ENCODE measurements at places on chromosomes 16 and 17. TPM values are rescaled to one million over a fixed set of nuclear protein-coding genes. Genes with fewer than 3 reads are reported as not detected.

SULT1A2 gene
- total RNA-seq: not detected

DNA sequence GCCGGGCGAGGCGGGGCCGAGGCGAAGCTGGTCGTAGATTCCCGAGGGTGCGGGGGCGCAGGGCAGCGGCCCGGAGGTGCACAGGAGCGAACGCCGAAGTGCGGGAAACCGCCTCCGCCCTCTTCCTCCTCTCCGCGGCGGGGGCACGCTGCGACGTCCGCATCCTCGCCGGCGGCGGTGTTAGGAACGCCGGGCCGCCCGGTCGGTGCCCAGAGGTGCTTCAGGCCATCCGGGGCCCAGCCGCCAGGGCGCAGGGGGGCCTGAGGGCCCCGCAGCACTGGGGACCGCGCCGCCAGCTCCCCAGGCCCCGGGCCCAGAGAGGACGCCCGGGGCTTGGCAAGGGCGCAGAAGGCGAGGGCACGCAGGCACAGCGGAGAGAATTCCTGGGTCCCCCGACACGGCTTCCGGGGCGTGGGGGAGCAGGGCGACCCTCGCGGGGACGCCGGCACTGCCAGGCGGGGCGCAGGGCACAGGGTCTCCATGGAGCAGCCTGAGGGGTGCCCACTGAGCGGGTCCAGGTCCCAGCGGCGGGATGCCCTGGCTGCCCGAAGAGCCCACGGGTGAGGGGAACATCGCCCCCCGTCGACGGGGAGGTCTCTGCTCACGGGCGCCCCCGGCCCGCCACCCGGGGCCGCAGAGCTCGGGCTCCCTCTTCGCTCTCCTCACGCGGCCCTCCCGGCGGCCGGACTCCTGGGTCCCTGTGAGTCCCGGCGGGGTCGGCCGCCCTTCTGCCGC lies 576 bp downstream of the EPOP start:
- DNase-seq: no peak

ANKRD40CL gene
- not detected for total RNA-seq

GRCh38 chr17:42101513-42102292 lies 3.4 kb upstream of the ZNF385C start:
- DNase-seq: peak; percentile 81

ALOX12 gene
- not detected for total RNA-seq

DNA sequence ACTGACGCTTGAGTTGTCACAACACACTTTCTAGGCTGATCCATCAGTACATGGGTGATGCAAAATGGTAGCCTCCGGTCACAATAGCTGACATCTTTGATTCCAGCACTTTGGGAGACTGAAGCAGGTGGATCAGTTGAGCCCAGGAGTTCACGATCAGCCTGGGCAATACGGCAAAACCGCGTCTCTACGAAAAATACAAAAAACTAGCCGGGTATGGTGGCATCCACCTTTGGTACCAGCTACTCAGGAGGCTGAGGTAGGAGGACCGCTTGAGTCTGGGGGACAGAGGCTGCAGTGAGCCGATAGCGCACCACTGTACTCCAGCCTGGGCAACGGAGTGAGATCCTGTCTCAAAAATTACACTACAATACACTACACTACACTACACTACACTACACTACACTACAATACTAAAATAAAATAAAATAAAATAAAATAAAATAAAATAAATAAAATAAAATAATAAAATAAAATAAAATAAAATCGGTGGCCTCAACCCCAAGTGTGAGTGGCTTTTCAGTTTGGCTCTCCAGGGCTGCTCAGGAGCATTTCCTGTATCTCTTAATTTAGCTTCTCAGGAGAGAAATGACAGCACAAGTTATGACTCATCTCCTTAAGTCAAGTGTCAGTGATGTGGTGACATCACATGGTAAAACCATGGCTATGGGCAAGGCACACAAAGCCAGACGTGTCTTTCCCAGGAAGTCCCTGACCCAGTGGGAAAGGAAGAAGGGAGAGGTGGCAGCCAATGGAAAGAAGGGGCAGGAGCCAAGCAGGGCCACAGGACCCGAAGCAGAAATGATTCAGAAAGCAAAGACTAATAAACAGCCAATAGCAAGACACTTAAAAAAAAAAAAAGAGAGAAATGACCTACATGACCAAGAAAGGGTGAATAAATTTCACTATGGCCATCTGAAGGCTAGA lies 75.3 kb upstream of the TBC1D3K start:
- DNase-seq: peak; percentile 61

- DNase-seq: no peak
Measured at GRCh38 chr17:1560101-1560857, 2.3 kb downstream of the PITPNA start.

GRCh38 chr16:81597079-81597658 lies 152.6 kb downstream of the CMIP start:
- DNase-seq: no peak

CX3CL1 gene
- 4.0 TPM for total RNA-seq

- DNase-seq: no peak
Measured at GRCh38 chr17:71142333-71142732, 973.0 kb downstream of the KCNJ2 start.

DNA sequence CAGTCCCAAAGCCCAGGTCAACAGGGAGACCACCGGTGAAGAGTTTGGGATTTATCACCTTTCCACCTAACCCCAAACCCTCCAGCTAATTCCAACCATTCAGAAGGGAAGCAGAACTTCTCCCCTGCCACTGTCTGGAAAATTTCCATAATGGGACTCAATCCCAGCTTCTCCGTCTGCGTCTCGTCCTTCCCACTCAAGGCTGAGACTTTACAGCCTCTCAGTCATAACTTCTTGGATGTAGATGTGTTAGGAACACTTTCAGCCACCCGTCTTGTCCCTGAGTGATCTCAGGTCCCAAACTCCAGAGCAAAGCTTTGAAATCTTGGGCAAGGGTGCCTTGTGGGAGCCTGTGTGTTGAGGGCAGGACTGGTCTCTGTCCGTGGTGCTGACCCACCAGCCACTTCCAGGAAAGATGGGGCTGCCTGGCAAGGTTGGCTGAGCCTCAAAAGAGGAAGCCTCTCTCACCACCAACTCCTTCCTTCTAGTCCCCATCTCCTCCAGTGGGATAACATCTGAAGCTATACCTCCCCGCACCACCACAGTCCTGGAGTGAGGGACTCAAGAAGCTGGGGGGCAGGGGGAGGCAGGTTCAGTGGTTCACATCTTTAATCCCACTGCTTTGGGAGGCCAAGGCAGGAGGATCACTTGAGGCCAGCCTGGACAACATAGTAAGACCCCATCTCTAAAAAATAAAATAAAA lies 9.3 kb downstream of the GAS2L2 start:
- no peak for DNase-seq

- no peak for DNase-seq
Measured at GRCh38 chr17:11331547-11332513, 90.8 kb downstream of the SHISA6 start.

DNA sequence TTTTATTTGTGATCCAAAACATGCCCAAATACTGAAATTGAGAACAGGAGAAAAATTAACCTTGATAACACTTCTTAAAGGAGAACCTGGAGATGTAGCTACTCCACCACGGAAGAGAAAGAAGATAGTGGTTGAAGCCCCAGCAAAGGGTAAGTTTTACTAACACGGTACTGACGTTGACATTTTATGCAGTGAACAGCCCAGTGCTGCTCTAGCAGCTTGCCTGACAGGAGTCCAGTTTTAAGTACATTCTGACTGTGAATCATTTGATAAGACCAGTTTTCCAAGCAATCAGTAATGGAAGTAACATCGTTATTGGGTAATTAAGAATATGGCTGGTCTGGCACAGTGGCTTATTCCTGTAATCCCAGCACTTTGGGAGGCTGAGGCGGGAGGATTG lies 6.5 kb downstream of the ORC6 start:
- no peak for DNase-seq

C16orf89 gene
- not detected for total RNA-seq

DNA sequence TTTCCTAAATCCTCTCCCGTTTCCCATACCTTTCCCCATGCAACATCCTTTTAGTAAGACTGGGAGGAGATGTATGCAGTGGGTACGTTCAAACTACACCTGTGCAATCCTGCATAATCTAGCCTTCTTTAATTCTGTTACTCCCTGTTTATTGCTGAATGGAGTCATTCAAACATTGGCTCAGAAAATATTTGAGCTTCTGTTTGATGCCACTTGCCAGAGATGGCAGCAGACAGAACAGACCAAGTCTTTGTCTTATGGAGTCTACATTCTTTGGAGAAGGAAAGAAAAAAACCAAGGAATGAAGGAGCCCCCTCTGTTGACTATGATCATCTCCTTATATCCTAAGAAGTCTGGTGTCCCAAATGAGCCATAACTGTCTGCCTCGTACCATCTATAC lies 288.8 kb downstream of the HAPSTR1 start:
- no peak for DNase-seq

Measured in dermis microvascular lymphatic vessel endothelial cell (primary cell).